ENCODE measurements at places on chromosomes 3 and 15.
A peak's percentile ranks its signal among the peaks of the same experiment; 100 is the strongest.

GRCh38 chr3:152841131-152841530, 6.2 kb downstream of the P2RY1 start:
- no peak for DNase-seq

DNA sequence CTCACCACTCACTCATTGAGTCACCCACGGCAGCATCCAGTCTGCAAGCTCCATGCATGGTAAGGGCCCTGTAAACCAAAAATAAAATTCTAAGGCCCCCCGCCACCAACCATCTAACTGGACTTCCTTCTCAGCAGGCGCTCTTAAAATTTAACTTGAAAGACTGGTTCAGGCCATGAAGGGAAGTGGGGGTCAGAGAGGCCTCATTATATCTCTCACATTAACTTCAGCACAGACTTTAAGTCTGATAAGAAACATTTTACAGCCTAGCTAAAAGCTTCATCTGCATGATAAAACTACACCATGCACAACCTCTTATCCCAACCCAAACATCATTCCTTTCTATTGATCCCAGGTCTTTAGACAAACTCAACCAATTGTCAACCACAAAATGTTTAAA, 38.5 kb downstream of the FBLN2 start:
- no peak for DNase-seq

GRCh38 chr3:172129498-172129849, 90.1 kb downstream of the FNDC3B start:
- no peak for DNase-seq

GRCh38 chr3:54836871-54837270, 91.0 kb downstream of the LRTM1 start:
- peak; percentile 57 for DNase-seq

GRCh38 chr15:85426481-85426880, 46.1 kb downstream of the AKAP13 start:
- no peak for DNase-seq

- DNase-seq: no peak
These were observed 3.9 kb upstream of the GRAMD2A start for GRCh38 chr15:72201391-72201921.

DNA sequence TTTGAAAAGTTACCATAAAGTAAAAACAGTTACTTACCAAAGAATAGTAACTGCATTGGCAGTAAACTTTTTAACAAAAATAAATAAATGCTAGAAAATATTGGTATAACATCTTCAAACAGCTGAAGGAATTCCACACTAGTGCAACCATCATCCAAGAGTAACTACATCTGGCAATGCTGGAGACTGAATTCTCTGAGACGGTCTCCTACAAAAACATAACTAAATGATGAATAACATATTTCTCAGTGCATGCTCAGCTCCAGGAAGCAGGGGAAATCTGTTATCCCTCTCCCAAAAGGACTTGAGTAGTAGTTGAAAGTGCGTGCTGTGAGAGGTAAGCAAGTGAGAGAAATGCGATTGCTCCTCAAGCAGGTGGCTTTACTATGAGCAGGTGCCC, 526.8 kb upstream of the CCDC54 start:
- DNase-seq: no peak

- DNase-seq: no peak
These were observed 92.0 kb downstream of the IGSF11 start for GRCh38 chr3:118942671-118943070.

DNA sequence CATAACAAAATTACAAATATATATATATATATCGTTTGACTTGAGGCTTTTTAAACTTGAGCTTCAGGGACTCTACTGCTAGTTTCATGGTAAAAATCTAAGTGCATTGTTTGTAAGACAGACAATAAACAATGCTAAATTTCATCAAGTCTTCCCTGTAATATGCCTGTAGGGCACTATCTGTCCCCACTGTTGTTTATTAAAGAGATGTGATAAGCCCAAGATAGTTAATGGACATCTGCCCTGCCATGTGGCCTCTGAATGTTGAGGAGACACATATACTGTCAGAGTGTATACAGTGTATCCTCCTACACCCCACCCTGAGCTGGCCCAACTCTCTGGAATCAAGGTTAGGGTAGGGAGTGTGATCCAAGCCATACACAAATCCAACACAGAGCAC, 15.1 kb upstream of the EIF1B start:
- DNase-seq: no peak

DNA sequence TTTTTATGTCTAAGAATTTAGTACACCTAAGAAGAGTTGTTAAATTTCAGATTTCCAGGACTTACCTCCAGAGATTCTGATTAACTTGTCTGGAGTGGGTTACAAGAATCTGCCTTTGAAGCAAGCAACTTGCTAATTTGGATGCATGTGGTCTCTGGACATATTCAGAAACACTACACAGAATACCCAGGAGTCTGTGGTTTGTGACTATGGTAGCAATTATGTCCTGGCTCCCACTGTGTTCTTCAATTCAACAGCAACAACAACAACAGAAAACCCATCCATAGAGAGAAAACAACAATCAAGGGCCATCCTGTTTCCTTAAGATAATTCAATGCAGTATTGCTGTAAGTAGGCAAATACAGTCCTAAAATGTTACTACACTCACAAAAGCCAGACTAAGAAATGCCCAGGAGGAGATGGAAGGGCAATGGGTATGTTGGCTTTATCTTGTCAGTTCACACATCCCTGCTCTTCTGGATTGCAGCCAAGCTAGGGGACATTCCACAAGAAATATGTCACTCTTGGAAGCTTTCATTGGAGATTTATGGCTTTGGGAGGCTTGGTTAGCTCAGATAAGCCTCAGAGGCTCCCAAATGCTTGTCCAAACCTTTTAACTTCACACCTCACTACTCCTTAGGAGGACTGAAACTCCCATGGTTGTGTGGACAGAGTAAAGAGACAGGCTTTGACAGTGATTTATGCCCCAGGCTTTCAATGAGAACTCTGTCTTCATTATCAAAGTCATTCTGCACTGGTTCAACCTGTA, 99.4 kb upstream of the MRPL3 start:
- no peak for DNase-seq
